ENCODE measurements at places on chromosomes 7 and 10.
A peak's percentile ranks its signal among the peaks of the same experiment; 100 is the strongest.

DNA sequence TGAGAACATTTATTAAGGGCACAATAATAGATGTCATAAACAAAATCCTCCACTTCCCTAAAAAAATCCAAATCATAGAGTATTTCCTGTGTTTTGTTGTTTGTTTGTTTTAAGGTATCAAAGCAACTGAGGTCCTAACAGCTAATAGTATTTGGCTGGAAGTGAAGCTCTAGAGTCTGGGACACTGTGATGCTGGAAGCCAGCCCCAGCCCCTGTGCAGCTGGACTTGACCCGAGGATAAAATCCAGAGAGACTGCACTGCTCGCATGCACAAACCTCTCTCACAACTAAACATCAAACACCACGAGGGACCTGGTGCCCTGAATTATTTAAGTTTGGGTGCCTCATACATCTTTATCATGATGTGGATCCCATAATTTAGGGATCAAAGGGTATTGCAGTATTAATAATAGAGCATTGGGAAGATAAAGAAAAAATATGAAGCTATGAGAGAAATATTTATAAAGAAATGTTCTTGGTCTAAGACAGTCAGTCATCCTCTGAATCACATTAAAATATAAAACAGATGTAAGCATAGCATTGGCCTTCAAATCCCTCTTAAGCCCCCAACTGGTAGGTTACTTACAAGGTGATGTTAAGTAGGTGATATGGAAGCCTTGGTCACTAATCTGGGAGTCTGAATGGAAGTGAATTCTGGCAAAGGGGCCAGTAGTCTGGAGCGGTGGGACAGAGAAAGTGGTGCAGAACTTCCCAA, 44.4 kb downstream of the CUBN start:
- no peak for DNase-seq

DNA sequence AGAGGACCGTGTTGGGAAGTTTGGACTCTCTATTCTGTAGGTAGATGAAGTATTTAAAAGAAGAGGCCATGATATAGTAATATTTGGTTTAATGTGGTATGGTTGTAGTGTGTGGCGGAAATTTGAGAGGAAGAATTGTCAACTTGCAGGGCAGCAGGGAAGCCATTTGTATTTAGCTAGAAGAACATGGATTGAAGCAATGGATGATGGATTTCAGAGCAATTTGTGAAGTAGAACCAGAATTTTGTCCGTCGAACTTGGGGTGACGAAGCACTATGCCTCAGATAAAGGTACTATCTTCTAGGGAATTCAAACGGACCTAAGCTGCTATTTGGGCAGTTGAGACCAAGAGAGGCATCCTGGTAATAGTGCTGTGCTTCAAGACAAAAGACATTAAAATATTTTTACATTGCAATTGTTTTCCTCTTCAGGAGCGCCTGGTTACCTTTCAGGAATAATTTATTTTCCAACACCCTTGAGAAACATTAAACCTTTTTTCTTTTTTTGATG, 615 bp upstream of the WBP1L start:
- DNase-seq = no peak

DNA sequence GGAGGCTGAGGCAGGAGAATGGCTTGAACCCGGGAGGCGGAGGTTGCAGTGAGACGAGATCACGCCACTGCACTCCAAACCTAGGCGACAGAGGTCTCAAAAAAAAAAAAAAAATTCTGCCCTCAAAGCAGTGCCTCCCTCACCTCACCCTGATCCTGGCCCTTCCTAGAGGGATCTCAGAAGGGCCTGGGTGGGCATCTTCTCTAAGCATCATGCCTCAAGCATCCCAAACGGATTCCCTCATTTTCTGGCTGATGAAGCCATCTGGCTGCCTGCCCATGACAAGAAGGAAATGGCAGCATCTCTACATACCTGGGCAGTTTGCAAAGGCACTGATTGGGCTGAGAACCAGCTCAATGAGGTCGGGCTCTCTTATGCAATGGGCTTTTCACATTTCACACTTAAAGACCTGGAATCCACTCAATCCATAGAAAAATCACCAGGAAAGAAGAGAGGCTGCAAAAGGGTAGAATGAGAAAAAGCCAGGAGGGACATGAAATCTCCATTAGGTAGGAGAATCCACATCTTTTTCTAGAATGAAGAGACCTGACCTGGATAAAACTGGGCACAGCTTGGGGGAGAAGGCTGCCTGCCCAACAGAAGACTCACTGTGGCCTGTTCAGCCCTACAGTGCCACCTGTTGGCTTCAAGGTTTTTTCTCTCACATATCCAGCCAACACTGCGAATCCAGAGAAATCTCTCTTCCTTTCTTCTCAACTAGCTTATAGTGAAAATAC, 48.1 kb downstream of the PDLIM1 start:
- peak; percentile 9 for DNase-seq

GRCh38 chr10:8060010-8060703, 5.7 kb downstream of the GATA3 start:
- DNase-seq = no peak

DNA sequence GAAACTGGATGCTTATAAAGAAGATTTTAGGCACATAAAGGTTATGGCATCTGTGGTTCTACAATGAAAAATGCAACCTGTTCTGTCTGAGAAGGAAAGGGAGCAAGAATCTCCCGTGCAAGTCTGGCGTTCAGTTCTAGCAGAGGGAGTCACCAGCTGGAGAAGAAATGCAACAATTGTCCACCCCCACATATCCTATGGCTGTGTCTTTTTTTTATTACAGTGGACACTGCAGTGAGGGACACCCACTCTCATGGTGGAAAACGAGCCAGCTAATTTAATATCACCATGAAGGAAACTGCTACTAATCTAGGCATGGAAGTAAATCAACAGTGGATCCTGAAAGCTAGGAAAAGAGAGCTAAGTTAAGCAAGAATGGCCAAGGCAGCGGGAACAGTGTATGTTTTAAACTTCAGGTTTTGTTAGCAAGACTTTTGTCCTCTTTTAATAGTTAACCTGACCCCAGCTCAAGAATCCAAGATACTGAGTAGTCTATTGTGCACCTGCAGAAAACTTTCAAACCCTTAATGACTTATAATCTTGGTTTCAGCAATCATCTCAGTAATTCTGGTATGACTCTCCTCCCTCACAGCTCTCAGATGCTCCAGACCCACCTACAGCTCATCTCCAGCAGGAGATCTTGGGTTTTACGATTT, 149.3 kb downstream of the FGFR2 start:
- DNase-seq = no peak

- no peak for DNase-seq
These were observed 18.9 kb downstream of the RBAK start for GRCh38 chr7:5064391-5065106.

- DNase-seq = no peak
These were observed 26.6 kb upstream of the PLA2G12B start for GRCh38 chr10:72981028-72981881.

GRCh38 chr10:120431251-120431651, 25.8 kb upstream of the PLPP4 start:
- DNase-seq = no peak

GRCh38 chr7:40885503-40885902, 750.7 kb downstream of the SUGCT start:
- no peak for DNase-seq

GRCh38 chr10:8133146-8133545, 78.7 kb downstream of the GATA3 start:
- no peak for DNase-seq

DNA sequence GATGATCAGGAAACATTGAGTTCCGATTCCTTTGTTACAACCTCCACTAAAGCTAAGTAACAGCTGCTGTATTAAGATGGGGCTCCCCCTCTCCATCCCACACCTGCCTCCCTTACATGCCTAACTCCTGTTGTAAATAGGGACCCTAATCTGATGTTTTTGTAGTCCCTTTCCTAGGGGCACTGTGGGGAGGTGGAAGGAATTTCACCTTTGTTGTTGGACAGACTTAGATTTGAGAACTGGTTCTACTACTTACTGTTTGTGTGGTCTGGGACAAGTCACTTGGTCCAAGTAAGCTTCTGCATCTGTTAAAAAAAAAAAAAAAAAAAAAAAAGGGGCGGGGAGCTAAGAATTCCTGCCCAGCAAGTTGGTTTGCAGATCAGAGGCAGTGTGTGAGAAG, 42.6 kb downstream of the KIAA1217 start:
- no peak for DNase-seq

DNA sequence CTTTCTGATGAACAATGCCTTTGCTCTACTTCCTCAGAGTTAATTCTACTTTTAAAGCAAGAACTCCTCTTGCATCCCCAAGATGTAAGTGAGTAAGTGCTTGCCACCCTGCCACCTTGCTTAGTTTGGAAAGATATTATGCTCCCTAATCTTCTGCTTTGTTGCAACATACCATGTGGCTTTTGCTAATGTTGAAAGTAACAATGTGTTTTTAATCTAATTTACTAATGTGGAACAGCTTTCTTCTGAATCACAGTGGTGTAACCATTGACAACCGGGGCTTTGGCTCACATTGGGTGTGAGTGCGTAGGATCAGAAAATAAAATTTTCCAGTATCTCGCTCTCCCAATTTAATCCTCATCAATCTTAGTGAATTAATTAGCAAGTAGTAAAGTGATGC, 254.1 kb upstream of the PTER start:
- DNase-seq = no peak

GRCh38 chr7:112103246-112103645, 103.0 kb downstream of the DOCK4 start:
- DNase-seq = no peak

GRCh38 chr7:128963327-128963757, 25.6 kb downstream of the IRF5 start:
- DNase-seq = no peak

DNA sequence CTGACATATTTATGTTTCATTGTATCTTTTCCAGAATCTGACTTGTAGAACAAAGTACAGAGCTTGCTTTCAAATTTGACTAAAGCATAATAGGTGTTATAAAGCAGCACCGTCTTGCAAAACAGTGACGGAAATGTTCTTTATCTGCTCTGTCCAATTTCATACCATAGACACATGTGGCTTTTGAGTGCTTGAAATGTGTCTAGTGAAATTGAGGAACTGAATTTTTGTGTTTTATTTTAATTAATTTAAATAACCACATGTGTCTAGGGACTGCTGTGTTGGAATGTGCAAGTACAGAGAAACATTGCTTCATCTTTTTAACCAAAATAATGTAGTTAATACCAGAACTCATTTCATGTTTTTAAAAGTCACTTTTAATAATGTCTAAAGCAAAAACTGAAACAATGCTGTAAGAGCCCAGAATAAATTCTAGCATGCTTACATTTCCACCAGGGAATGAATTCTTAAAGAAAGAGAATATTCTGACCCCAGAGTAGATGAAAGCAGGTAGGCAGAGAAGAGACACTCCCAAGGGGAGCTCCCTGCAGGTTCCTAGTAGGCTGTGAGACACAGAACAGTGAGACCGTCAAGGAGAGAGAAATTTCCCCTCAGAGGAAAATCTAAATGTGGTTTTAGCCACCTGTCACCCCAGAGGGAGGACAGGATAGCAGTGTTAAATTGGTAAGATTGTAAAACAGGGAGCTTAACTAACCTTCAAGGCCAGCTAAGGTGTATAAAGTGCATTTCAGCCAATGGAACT, 175.3 kb upstream of the KMT2E start:
- no peak for DNase-seq

DNA sequence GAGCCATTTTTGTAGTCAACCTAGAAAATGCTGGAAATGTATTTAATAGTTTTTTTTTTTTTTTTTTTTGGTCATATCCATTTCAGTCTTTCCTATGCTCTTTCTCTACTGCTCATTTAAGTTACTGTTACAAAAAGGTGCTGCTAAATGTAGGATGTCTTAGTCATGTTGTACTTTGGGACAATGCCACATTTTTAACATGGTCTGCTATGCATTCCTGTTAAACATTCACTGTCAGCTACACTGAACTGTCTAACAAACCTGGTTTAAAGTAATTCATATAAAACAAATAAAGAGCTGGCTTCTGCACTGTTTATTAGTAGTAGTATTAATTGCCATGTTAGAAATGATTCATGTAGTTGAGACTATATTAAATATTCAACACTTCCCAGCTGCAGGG, 108.6 kb downstream of the NSUN6 start:
- DNase-seq = no peak

DNA sequence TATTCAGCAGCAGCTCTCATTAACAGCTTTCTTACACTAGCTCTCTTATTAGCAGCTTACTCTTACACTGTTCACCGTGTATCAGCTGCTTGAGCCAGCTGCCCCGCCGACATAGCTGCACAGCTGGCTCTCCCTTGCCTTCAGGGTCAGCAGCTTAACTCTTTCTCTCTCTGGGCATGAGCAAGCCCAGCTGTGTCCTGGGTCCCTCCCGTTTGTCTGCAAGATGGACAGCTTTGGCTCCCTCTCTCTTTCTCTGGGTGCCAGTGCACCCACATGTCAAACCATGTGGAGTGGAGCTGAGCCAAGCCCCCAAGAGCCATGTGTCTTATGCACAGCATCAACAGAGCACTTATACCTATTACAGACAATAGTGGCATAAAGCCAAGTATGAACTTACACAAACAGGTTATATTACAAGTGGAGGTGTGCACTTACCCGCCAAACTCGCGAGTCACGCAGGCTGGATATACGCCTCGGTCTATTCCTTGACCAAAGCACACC, 35.7 kb upstream of the MTPAP start:
- DNase-seq = no peak

DNA sequence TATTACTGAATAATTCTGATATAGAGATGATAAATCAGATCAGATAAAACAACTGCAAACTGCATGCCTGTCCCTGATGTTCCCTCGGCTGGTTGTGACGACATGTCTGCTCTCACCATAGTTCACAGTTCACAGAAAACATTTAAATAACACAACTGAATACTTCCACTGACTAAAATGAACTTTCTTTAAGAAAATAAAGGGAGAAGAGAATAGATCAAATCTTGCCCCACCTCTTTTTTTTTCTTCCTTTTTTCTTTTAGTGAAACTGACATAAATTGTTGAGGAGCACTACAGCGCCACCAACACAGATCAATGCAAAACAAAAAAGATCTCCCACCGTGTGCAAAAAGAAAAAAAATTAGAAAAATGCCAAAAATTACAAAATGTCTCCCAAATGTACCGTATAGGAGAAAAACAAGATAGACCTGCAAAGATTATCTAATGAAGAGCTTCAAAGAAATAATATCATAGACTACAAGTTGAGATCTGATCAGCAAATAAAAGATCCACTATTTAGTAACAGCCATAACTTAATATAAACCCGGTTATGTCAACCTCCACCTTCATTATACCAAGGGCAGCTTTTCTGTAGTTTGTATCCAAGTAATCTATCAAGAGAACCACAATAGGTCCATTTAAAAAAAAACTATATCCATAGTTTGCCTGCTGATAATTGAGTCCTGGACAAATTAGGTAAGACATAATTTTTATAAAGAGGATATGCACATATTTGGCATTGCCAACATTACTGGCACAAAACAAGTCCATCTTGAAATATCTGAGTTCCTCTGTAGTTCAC, 30.7 kb upstream of the EPC1 start:
- DNase-seq = peak; percentile 48

GRCh38 chr7:89507034-89507433, 647.2 kb upstream of the STEAP1 start:
- no peak for DNase-seq

GRCh38 chr10:82206831-82207230, 331.8 kb downstream of the NRG3 start:
- DNase-seq = no peak

- no peak for DNase-seq
These were observed 7.4 kb downstream of the ADCYAP1R1 start for GRCh38 chr7:31059551-31059950.

Data from NCI-H2081 (cell line).